ENCODE measurements at places on chromosomes 11 and 22.

DNA sequence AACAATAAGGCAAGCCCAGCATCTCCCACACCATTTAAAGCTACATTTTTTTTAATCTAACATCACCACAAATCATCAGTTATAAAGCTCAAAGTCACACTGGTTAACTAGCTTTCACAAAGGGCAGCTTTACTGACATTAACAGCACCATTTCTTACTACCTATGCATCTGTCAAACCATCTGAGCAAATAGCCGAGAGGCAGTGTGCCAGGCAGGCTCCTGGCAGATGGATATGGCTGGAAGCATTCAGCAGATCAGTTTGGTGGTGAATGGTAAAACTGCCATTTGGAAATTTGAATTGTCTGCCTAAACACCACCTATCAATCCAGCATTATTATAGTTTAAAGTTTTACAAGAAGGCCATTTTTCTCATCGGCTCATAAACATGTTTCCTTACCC, 131.2 kb downstream of the TTC28 start:
- no peak for DNase-seq

DNA sequence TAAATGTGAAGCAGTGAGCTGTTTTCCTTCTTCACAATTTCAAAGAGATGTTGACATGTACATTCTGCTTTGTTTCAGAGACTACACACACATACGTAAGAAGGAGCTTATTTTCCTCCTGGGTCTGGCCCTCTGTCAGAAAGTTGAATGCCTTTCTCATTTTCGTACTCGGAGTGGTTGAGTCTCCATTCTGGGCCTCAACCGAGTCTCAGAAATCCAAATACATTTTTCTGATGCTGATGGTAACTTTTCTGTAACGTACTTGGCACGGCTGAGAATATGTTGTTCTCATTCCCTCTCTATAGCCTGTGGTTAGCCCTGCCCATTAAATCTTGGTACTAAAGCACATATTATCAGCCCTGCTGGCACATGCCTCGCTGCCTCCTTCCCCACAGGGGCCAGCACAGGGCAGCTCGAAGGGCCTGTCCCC, 25.3 kb downstream of the PARVA start:
- DNase-seq: no peak

- no peak for DNase-seq
These were observed 110.9 kb downstream of the GALNT18 start for GRCh38 chr11:11510939-11511338.

DNA sequence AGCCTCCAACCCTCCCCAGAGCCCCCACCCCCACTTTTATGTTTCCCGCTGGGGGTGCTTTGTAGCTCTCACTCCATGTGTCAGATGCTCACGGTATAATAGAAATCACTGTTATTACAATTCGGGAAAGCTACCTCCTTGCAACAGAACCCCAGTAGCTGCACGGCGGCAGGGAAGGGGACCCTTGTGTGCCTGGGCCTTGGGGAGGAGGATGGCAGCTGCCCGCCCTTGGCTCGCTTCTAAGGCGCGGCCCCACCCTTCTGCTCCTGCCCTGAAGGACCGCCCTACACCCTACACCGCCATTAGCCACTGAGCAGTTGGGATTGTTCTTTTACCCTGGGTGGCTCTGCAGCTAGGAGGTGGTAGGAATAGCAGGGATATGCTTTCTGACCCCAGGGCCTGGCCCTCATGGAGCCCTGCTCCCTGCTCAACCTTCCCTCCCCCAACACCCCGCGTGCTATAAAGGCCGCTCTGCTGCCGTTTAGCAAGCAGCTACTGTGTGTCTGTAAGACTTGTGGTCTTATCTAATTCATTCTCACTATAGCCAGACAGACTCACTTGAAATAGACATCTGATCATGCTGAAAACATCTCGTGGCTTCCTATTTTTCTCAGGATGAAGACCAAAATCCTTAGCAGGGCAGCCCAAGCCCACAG, 219.7 kb downstream of the CEP164 start:
- no peak for DNase-seq

DNA sequence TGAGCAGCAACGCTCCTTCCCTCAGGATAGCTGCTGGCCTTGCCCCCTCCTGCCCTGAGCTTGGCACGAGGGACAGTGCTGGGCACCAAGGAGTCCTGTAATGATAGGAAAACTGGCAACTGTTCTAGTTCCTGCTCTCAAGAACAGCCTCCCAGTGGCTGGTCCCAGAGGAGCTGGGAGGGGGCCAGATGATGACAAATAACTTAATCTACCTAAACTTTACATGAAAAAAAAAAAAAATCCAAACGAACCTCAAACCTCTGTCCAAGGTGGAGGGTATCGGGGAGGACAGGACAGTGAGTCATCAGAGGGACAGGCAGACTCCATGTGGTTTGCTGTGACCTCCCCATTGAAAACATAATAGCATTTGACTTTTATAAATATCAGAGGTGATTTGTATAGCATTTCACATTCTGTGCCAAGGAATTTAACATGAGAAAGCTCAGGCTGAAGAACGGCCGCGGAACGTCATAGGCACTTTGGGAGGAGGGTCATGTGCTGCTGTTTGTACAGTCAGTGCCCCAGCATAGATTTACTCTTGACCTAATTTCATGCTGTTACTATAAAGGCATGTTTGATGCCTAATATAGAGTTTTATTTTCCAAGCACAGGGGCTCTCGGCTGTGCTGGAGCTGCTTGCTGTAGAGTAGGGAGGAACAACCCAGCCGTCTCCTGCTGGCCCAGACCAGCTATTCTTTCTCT, 98.2 kb upstream of the NNMT start:
- DNase-seq: no peak

GRCh38 chr11:118956847-118957469, 860 bp downstream of the UPK2 start:
- DNase-seq: no peak

DNA sequence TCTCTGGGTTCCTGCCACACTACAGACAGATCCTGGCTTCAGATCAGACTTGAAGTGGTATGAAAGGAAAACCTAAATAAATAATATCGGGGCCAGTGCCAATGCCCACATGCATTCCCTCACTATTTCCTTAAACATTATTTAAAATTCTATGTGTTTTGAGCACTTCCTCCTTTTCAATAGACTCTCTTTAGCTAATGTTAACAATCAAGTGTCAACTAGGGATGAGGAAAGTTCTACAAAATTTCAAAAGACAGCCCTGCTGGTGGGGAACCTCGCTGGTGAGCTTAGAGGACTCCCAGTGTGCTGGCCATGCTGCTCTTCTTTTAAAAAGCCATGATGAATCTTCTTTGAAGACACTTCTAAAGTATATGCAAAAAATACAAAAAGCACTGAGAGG, 87.5 kb downstream of the ENTHD1 start:
- no peak for DNase-seq

GRCh38 chr11:73931039-73931645, 19.7 kb upstream of the DNAJB13 start:
- no peak for DNase-seq

GRCh38 chr11:26087120-26087935, 244.6 kb upstream of the ANO3 start:
- no peak for DNase-seq

GRCh38 chr11:38711110-38711509, 2113.1 kb upstream of the RAG2 start:
- DNase-seq: no peak

DNA sequence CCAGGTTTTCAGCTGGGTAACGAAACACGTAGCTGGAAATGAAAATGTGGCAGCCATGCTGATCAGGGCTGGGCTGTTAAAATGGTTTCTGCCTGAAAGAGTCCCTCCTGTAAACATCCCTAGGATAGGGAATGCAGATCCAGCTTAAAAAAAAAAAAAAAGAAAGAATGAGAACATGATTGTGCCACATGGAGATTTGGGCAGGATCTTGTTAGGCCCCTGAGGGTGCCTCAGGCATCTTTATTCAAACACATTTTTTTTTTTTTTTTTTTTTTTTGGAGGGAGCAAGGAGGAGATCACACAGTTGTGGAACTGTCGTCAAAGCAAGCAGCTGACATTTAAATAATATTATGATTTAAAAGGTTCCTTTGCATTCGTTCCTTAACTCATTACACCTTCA, 900.3 kb downstream of the OPCML start:
- DNase-seq: no peak

GRCh38 chr11:57474017-57474802, 13.9 kb downstream of the RTN4RL2 start:
- no peak for DNase-seq

DNA sequence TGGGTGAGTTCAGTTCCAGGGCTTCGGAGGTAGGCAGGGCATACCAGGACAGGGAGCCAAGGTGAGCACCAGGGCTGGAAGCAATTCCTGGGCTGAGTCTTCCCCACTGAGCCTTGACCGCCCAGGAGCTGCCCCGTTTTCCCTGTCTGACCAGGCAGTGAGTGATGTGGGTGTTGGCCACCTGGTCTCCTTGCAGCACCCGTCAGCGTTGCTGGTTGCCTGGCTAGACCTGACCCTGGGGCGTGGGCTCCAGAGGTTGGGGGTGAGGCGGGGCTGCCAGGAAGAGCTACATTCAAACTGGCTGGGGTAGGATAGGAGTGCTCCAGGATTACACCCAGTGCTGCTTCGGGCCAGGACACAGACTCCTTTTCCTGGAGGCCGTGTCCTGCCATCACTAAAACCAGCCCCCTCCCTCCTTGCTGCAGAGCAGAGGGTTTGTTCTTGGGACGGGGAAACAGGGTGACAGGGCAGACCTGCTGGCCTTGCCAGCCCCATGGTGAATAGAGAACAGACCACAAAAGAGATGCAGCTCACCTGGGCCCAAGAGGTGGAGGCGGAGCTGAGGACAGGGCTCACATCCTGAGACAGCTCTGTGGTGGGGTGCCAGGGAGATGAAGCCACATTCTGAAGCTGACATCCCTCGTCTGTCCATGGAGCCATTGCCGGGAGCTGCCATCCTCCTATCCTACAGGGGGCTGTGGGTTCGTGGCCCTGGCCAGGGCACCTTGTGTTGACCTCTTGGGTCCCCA, 14.2 kb downstream of the INCENP start:
- no peak for DNase-seq

GRCh38 chr11:64996710-64997380, at the start of gene BATF2:
Gene BATF2 (minus strand): TSS chr11:64996971. CDS start chr11:64996914, 57 bp downstream.
- peak; percentile 78 for DNase-seq

DNA sequence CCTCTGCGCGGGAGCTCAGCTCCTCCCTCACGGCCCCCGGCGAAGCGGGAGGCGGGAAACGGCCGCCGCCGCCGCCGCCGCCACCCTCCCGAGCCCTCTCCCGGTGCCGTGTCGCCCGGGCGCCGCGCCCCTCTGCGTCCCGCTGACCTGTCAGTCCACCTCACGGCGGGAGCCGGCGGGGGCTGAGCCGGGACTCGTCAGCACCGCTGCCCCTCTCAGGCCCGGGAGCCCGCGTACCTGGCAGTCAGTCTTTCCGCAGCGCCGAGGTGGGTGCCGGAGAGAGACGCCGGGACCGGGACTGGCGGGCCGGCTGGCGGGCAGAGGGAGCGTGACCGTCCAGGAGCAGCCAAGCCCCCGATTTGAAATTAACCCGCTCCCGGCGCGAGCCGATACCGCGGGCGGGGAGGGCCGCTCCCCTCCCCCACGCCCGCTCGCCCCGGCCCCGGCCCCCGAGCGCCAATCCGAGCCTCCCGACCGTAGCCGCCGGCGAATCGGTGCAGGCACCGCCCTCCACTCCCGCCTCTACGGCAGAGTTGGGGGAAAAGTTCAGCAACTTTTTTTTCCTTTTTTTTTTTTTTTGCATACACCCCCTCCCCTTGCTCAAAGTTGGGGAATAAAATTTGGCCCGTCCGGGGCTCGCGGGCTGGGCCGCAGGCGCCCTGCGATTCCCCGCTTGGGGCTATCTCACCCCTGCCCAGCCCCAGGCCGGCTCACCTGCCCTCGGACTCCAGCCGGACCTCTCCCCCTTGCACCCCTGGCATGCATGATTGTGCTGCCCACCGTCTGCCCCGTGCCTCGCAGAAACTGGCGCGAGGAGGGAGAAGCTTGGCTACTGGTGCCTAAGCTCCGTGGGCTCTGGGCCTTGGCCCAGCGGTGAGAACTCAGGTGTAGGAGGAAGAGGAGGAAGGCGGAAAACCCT, 774 bp upstream of the E2F8 start:
- no peak for DNase-seq

GRCh38 chr22:42072606-42073330, 1.3 kb upstream of the PHETA2 start:
- DNase-seq: peak; percentile 54

DNA sequence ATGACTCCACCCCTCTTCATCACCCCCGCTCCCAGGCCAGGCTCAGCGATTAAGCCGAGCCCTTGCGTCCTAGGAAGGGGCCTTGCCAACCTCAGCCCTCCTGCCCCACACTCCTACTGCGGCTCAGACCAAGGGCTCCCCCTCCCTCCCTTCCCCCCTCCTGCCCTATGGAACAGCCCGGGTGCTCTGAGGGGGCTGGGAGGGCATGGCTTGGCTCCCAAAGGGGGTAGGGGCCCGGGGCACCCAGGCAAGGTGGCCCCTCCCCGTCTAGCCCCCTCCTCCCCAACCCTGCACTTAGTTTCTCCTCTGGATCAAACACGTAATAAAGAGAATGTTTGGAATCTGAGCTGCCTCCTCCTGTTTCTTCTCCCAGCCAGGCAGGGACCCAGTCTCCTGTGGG, 6.3 kb downstream of the RCOR2 start:
- DNase-seq: no peak

- no peak for DNase-seq
These were observed 59.7 kb downstream of the MICAL3 start for GRCh38 chr22:17964643-17965042.
